ENCODE measurements at places on chromosomes 7 and 10.

DNA sequence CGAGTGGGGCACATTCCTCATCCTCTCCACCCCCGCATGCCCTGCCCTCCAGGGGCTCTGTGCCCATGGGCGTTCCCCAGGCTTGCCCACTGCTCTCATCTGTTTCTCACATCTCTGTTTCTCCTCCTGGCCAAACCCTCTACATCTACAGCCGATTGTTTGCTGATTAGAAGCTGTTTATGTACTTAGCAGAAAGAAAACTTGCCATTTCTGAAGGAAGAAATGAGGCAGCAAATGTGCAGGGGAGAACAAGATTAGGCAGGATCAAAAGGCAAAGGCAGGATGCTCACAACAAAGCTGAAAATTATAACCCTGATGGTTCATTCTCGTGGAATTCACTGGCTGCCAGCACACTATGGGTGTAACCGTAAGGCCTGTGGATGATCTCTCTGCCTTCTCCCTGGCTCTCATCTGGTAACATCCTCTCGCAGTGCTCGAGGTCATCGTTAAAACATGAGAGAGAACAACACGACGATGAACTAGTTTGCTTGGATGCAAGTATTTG is 111.6 kb upstream of the KLF14 start:
- DNase-seq: no peak

- no peak for DNase-seq
These were observed 24.6 kb upstream of the NPFFR1 start for GRCh38 chr10:70308121-70309060.

- DNase-seq: no peak
These were observed 894 bp upstream of the ZSCAN21 start for GRCh38 chr7:100048680-100049079.

DNA sequence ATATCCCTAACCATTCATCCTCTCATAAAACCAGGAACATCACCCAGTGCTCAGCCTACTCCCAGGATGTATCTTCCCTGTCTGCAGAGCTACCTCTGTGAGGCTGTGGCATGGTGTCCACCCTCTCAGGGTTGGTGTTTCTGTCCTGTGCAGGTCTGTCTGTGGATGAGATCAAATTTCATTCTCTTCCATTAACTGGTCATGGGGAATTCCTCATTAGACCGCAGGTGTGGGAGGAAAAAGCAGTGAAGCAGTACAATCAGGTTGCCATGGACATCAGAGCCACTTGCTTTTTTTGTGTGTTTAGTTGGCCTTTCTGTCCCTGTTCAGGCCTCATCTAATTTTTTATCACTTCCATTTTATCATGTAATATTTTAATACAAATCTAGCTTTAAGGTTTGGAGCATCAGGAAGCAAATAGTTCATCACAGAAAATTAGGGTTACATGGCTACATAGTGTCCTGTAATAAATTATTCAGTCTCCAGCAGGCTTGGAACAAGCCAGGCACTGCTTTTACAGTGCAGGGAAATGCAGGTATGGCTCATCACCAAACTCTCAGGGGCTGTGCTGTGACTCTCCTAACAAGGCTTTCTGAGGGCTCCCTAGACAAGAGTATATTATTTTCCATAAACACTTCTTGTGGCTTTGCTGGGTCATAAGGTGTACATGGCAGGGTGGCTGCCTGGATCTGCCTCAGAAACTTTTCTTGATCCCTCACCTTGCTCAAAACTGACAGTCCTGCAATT is 594.9 kb upstream of the IGFBP3 start:
- DNase-seq: no peak

DNA sequence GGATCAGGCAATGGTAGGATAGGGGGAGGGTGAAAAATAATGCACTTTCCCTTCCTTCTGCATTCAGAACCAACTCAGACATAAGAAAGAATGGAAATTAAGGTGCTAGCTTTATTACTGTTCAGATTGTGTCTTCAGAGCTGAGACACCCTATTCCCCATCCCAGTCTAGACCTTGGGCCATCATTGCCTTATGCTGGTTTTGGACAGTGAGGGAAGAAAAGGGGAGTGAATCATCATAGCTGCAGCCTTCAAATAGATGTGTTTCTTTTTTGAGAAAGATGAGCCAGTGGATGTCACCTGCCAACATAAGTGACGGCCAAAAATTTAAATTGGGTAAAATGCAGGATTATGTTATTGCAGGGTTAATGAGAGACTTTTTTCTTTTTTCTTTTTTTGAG is 27.0 kb upstream of the TOMM7 start:
- no peak for DNase-seq

- no peak for DNase-seq
These were observed 43.2 kb downstream of the C7orf33 start for GRCh38 chr7:148633761-148634160.

DNA sequence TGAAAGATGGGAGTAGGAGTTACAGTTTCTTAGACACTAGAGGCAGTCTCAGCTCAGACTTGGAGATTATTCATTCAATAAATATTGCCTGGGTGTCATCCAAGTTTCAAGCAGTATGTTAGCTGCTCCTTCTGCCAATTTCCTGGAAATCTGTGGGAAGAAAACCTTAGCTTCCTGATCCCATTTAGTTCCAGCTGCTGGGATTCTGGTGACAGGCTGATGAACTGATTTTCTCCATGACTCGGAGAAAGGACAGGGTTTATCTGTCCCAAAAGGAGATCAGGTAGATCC is 95.8 kb downstream of the CLEC2L start:
- DNase-seq: no peak

GRCh38 chr10:116186273-116186672 is 86.7 kb downstream of the GFRA1 start:
- no peak for DNase-seq

DNA sequence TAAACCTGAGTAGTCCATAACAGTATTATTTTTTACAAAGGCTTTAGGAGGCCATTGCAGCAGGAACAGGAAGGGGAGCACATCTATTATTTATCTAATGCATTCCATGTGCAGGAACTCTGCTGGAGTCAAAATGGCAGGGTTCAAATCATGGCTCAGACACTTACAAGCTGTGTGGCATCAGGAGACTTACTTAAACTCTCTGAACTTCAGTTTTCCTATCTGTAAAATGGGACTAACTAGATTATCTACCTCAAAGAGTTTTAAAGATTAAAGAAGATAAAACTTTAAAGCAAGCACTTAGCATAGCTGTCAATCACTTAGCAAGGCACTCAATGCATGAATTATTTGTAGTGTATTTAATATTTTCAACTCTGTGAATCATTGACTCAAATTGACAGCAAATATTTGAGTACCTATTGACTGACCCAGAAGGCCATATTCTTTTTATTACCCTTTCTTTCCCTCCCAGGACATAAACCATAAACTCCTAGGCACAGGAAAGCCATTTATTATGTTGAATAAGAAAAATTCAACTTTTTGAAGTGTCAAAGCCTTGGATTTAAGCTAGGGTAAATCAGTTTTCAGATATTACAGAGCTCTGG is 115.8 kb upstream of the FAM204A start:
- no peak for DNase-seq

DNA sequence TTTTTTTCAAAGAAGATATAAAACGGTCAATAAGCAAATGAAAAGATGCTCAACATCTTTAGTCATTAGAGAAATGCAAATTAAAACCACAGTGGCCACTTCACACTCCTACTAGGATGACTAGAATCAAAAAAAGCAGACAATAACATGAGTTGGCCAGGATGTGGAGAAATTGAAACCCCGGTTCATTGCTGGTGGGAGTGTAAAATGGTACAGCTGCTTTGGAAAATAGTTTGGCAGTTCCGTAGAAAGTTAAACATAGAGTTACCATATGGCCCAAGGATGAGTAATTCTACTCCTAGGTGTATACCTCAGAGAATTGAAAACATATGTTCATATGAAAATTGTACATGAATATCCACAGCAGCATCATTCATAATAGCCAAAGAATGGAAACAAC is 573.3 kb downstream of the GALNT17 start:
- DNase-seq: no peak

GRCh38 chr10:74104480-74104879 is 46.1 kb downstream of the AP3M1 start:
- no peak for DNase-seq

DNA sequence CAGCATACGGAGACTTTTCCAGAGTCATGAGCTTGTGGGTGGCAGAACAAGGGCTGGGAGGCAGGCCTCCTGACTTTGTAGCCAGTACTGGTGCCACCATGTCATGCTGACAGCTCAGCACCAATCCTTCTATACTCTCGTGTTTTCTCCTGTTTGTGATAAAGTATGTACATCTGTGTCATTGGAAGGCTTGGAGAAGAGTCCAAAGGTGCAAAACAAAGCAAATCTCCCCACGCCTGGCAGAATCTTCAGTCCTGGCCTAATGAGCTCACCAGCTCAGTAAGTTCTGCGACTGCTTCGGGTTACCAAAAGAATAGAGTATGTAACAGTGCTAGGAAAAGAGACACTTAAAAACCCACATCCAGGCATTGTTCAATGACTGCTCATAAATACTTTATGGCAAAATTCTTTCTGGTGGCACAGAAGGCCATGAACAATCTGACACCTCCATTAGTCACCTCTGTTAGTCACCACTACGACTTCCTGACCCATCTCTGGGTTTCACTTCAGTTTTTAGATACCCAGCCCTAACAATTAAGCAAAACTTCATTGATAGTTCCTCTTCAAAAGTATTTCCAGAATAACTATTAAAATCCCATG is 24.5 kb downstream of the STEAP1 start:
- no peak for DNase-seq
